ENCODE measurements at places on chromosomes 11 and 22. TPM values are rescaled to one million over a fixed set of nuclear protein-coding genes. Genes with fewer than 3 reads are reported as not detected.

Gene LRP4
- 8.4 TPM for total RNA-seq

Gene LDHAL6A
- total RNA-seq, result not detected

Gene OR4A16
- total RNA-seq, result not detected

Gene HEPN1
- total RNA-seq, result not detected

Gene HBB
- total RNA-seq, result not detected

Gene PLXNB2
- total RNA-seq, result 125 TPM
